ENCODE measurements at places on chromosomes 1 and 21. TPM values are rescaled to one million over a fixed set of nuclear protein-coding genes. Genes with fewer than 3 reads are reported as not detected.

PPIAL4G gene
- polyA plus RNA-seq: 0.38 TPM

DDAH1 gene
- 48.8 TPM for polyA plus RNA-seq

OR2T4 gene
- polyA plus RNA-seq: not detected

SCMH1 gene
- 6.6 TPM for polyA plus RNA-seq

MPL gene
- not detected for polyA plus RNA-seq

PLA2G2D gene
- 0.55 TPM for polyA plus RNA-seq

PTPRU gene
- polyA plus RNA-seq: not detected

GBP7 gene
- polyA plus RNA-seq: not detected

TDRD5 gene
- polyA plus RNA-seq: not detected

FYB2 gene
- 0.94 TPM for polyA plus RNA-seq

ASCL5 gene
- polyA plus RNA-seq: not detected

KANK4 gene
- not detected for polyA plus RNA-seq

KRTAP7-1 gene
- not detected for polyA plus RNA-seq

PTGER3 gene
- polyA plus RNA-seq: not detected

GPR153 gene
- not detected for polyA plus RNA-seq

BGLAP gene
- not detected for polyA plus RNA-seq

MPZ gene
- not detected for polyA plus RNA-seq

PPP1R8 gene
- 33.9 TPM for polyA plus RNA-seq

ACTN2 gene
- polyA plus RNA-seq: 5.0 TPM

Data from Purkinje cell (primary cell).